ENCODE measurements at places on chromosomes 6 and 20.

DNA sequence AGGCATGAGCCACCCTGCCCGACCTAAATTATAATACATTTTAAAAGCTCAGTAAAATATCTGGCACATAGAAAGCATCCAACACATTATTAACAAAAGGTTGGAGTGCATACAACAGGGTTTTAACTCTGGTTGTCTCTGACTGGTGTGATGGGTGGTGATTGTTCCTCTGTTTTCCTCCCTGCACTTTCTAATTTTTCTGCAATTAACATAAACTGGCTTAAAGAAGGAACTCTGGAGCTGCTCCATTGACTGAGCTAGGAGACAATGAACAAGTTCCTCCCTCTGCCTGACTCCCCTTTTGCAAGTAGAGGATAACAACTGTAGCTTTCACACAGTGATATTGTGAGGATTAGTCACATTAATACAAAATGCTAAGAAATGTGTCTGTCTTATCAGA is 48.5 kb upstream of the SIRPG start:
- DNase-seq: no peak

DNA sequence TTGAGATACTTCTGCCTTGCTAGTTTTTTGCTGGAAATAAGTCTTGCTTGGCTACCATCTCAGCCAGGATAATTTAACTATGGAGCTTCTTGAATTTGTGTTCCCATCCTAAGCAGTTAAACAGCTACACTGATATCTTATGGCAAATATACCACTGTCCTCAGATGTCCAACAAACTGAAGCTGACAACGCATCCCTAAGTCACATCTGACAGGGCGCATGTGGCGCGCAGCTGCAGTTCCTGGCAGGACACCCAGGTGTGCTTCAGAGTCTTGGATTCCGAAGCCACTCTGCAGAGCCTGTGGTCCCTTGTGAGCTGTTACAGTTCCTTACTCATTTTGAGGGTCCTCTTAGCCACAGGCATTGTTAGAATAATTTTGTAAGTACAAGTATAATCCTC is 127.9 kb downstream of the WDR27 start:
- DNase-seq: no peak

- DNase-seq: no peak
Measured at GRCh38 chr20:3258429-3258828, 19.4 kb upstream of the SLC4A11 start.

GRCh38 chr20:58565461-58566175 is 50.4 kb upstream of the APCDD1L start:
- no peak for DNase-seq

DNA sequence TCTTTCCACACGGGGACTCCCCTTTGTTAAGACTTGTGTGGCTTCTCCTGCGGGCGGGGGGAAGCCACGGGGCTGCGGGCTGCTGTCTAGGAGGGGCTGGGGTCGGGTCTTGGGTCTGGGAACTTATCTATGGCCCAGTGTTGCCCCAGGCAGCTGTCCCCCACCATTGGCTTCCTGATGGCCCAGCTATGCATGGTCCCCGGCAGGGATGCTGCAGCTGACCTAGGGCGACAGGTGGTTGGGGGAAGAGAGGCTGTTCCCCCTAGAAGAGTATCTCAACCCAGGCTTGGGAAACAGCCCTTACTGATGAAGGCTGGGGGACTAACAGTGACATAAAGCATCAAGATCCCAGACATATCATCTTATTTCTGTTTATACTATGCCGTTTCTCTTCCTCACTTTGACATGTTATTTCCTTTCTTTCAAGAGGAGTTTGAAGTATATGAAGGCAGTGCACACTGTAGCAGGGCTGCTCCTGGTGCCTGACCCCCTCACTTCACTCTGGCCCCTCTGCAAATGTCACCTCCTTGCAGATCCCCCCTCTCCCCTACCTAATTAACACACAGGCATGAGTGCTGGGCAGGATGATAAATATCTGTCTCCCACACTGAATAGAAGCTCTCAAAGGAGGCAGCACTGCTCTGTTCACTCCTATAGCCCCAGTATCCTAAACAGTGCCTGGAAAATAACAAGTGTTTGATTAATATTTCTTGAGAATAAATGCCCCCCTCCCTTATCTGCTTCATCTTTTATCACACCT is 87.0 kb downstream of the HIVEP2 start:
- peak; percentile 41 for DNase-seq

- no peak for DNase-seq
Measured at GRCh38 chr6:136319732-136320131, 30.1 kb upstream of the BCLAF1 start.

DNA sequence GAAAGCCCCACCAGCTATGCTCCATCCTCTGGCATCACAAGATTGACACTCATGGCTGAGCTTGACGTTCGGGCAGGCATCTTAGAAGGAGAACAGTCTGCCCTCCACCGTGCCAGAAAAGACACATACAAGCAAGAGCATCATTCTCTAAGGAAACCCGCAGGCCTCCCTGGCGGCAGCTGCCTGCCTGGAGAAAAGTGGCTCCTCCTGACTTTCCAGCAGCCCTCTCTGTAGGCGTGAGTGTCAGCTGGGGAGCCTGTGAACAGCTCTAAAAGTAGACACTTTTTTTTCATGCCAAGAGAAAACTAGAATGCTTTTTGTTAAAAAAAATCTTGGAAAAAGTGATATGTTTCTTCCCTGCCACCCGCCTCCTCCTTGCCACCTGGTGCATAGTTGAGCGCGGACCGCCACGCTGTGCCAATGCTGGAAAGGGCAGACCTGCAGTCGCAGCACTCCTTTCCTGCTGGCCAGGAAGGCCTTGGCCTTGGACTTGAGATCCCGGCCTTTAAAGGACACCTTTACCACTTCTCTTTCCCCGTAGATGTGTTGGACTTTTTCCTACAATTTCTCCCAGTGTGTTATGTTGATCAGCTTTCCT is 29.7 kb upstream of the INSM1 start:
- no peak for DNase-seq

DNA sequence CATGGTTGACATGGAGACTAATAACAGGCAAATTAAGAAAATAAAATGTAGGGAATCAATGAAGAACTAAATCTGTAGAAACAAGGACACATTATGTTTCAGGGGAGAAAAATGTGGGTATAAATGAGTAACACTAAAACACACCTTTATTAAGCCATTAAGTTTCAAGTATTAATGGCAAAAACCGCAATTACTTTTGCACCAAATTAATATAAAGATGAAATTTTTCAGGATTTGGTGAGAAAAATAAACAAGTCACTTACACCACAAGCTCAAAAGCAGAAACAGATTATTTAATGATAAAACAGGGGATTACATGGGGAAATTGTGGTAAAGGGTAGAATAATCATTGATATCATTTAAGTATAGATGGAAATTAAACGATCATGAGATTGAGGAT is 793.8 kb upstream of the FLRT3 start:
- no peak for DNase-seq

GRCh38 chr20:44566018-44566417 is 16.4 kb upstream of the PKIG start:
- DNase-seq: no peak

DNA sequence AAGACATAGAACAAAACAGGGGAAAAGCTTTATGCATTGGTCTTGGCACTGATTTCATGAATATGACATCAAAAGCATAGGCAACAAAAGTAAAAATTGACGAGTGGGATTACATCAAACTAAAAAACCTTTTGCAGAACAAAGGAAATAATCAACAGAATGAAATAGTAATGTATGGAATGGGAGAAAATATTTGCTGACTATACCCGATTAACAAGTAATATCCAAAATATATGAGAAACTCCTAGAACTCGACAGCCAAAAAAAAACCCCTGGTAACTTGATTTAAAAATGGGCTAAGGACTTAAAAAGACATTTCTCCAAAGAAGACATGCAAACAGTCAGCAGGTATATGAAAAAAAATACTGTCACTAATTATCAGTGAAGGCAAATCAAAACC is 231.7 kb upstream of the MAN1A1 start:
- DNase-seq: no peak

- DNase-seq: no peak
Measured at GRCh38 chr6:36355819-36356218, 19.1 kb upstream of the BNIP5 start.

- DNase-seq: no peak
Measured at GRCh38 chr6:859936-860335, 167.0 kb upstream of the EXOC2 start.

DNA sequence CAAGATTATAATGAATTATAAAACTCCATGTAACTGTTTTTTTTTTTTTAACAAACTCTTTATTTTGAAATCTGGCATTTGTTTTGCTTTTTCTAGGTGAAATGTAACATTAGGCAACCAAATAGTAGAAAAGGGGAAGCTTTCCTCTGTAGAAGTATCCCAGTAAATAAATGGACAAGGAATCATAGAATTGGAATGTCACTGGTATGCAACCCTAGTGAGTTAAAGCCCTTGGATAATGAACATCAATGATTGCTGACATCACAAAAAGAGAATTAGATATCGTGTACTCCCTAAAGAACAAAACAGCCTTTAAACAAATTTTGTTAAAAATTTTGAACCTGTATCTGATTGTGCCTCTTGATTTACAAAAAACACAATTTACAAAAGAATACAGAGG is 93.9 kb upstream of the OGFRL1 start:
- DNase-seq: no peak

GRCh38 chr20:56409521-56409920 is 2.5 kb upstream of the CASS4 start:
- no peak for DNase-seq

- peak; percentile 39 for DNase-seq
Measured at GRCh38 chr20:63896264-63897105, 1.6 kb downstream of the DNAJC5 start.

GRCh38 chr6:168534265-168534664 is 93.3 kb downstream of the SMOC2 start:
- DNase-seq: no peak

DNA sequence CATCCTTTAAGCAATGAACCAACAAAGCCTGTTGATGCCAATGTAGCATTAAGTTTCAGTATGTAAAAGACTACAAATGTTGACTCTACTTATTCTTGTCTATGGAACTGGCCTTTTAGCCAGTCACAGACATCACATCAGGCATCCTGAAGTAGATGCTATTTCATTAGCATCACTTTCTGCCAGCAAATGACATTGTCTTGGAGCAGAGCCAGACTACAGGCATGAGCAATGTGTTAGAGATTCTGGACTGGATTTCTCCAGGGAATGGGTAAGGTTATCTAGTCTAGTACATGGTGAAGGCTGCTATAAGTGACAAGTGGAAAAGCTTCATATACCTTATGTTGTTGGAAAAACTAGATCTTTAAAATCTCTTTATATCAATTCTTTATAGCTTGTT is 142.9 kb downstream of the ADGRB3 start:
- no peak for DNase-seq

DNA sequence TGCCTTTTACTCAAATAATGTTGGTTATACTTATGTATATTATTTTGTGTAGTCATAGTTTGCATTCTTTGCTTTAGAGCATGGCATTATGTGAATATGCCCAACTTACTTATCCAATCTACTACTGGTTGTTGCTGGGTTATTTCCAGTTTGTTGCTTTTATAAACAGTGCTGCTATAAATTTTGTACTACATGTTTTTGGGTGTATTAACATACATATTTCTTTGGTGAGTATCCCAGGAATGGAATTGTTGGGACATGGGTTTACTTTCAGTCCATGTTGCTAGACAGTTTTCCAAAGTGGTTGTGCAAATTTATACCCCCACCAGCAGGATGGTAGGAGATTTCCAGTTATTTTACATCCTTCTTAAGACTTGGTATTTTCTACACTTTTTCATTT is 157.1 kb upstream of the THEMIS start:
- DNase-seq: no peak

DNA sequence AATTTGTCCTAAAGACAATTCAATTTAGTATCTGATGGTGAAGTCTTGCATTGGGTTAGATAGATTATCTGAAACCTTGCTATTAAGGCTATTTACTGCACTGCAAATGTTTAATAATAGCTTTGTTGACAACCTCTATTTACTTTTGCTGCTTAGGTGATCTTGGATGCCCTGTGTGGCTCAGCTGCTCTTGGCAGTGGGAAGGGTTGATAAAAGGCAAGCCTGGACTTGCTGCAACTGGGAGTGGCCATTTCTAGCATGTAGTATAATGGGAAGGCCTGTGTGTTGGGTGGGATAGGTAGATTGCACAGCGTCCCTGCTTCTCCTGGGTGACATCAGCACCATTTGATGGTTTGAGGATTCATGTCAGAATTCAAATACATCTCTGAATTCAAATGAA is 49.1 kb downstream of the ARMC2 start:
- no peak for DNase-seq

- no peak for DNase-seq
Measured at GRCh38 chr6:163637524-163637923, 223.0 kb downstream of the QKI start.

- no peak for DNase-seq
Measured at GRCh38 chr6:1313384-1313766, 1.5 kb downstream of the FOXQ1 start.

DNA sequence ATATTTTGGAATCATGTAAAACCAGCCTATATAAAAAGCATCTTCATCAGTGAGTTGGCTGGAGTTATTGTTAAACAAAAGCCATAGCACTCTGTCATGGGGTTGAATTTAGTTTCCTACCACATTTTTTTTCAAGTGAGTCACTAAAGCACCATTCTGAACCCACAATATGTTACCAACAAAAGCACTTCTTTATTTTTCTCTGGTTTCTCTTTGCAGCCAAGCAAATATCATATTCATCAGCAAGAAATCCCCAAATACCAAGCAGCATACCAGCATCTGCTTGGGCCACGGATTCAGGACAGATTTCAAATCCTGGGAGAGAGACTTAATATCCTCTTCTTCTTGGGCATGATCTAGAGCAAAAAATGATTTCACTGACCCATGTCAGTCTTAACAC is 441.4 kb downstream of the BCKDHB start:
- no peak for DNase-seq

DNA sequence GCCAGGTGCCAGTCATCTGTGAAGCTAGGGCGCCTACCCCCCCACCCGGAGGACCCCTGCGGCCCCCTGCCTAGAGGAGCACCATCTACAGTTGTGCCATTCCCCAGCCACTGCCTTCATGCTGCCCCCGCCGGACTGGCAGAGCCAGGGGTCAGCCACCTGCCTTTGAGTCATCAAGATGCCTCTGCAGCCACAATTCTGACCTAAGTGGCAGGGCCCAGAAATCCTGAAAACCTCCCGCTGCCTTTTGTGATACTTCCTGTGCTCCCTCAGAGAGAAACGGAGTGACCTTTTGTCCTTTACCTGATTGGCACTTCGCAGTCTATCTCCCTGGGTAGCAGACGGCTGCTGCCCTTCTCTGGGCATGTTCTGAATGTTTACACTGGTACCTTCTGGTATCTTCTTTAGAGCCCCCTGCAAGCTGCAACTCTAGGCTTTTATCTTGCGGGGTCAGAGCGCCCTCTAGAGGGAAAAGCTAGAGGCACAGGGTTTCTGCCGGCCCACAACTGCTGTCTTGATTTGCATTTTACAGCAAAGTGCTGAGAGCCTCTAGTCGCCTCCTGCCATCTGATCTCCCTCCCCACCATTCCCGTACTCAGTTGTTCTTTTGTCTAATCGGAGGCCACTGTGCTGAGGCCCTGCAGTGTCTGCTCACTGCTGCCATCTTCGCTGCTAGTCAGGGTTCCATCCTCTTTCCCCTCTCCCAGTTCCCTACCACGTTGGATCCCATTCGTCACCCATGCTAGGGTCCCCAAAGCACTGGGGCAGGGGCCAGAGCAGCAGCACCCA is 26.9 kb downstream of the SPATA2 start:
- peak; percentile 64 for DNase-seq

- DNase-seq: no peak
Measured at GRCh38 chr6:138957484-138957883, 30.6 kb downstream of the REPS1 start.

- DNase-seq: no peak
Measured at GRCh38 chr6:19399406-19399805, 437.8 kb upstream of the ID4 start.

GRCh38 chr6:110102411-110102810 is 77.1 kb downstream of the WASF1 start:
- DNase-seq: no peak

GRCh38 chr20:62539198-62540045 is 63.6 kb upstream of the GATA5 start:
- no peak for DNase-seq
